Hypothalamus (tissue), 51 donors: ENCODE measurements at places on chromosomes 7 and 10.

GRCh38 chr10:992871-993270 is 4.6 kb downstream of the GTPBP4 start:
- DNase-seq, result no peak

DNA sequence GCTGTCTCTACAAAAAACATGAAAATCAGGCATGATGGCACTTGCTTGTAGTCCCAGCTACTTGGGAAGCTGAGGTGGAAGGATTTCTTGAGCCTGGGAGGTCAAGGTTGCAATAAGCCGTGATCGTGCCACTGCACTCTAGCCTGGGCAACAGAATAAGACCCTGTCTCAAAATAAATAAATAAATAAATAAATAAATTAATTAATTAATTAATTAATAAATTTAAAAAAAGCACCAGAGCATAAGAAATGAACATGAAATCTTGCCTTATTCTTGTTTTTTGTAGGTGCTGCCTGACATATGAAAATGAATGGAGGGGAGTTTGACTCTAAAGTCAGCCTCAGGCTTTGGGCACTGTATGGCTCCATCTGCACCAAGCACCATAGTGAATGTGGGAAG is 69.9 kb downstream of the GATA3 start:
- no peak for DNase-seq

DNA sequence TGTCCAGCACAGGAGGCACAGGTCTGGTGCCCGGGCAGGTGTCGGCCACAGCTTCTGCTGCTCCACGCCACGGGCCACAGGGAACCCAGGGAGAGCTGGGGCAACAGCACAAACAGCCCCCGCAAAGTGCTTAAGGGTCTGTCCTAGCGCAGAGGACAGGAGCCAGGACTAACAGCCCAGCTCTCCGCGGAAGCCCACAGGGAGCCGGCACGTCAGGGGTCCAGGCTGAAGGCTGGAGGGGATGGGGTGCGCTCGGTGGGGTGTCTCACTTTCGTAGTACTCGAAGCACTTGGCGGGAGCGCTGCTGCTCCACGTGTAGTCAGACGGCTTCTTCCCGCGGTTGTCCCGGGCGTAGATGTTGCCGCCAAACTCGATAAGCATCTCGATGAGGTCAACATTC is 24.9 kb downstream of the ASB13 start:
- DNase-seq, result no peak

DNA sequence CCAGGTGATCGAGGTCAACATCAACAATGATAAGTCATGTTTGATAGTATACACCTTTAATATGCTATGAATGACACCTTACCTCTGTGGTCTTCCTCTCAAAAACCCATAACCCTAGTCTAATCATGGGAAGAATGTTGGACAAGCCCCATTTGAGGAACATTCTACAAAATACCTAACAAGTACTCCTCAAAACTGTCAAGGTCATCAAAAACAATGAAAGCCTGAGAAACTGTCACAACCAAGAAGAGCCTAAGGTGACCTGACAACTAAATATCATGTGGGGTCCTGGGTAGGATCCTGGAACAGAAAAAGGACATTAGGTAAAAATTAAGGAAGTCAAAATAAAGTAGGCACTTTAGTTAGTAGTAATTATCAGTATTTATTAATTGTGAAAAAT is 5.9 kb upstream of the NUDCD3 start:
- DNase-seq, result no peak

DNA sequence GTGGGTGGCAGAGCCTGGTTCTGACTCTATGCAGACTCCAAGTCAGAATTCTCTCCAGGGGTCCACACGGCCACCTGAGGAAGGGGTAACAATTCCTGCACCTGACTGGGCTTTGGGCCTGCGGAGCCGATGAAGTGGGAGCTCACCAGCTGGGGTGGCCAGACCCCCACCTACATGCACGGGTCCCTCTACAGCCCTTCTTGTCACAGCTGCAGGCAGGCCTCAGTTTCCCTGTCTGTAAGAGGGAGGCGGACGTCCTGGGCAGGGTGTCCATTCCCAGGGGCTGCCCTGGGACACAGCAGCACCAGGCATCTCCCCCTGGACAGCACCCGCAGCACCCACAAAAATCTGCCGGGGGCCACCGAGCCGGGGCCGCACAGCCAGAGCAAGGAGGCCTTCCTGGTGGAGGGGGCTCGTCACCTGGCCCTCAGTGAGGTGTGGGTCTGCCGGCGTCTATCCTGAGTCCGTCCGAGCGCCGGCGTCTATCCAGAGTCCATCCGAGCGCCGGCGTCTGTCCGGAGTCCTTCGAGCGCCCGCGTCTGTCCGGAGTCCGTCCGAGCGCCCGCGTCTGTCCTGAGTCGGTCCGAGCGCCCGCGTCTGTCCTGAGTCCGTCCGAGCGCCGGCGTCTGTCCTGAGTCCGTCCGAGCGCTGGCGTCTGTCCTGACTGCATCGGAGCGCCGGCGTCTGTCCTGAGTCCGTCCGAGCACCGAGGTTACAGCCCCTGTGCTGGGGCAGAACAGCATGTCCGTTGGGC is 65.1 kb downstream of the PDGFA start:
- no peak for DNase-seq

DNA sequence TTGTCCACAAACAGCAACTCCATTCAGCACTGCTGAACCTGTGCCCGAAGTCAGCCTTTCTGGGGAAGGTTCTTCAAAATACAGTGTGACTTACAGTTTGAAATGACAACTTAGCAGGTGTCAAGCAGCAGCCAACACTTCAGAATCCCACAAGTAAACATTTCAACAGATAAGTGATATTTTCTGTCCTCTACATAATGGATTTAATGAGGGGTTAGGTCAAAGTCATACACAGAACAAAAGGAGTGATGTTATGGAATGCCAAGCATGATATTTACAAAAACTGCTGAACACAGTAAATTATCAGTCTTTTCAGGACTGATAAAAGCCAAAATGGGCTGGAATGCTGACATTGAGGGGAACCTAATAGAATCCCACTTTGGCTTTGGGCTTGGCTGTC is 77.6 kb upstream of the JAZF1 start:
- no peak for DNase-seq

DNA sequence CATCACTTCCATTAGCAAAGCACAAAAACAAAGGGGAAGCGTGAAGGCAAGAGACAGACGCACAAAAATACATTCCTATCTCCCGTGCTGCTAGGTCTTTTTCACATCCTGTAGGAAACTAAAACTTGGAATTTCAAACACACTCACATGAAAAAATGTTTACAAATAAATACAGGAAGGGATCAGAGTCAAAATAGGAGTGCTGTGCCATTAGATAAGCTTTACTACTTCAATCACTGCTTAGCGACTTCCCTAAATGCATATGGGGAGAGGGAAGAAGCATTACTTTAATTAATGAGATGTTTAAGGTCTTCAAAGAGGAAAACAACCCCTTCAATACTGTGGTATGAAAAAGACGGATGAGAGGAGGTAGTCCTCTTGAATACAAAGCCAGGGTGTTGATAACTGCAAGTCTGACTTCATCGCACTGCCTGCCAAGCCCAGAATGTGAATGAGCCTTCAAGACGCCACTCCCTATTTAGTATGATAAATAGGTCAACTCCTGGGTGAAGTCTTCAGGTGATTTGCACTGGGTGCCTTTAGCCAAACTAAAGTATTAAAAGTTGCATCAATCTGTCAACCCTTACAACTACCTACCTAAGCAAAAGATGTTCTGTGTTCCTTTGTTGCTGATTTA is 13.9 kb downstream of the PARD3 start:
- DNase-seq, result no peak

DNA sequence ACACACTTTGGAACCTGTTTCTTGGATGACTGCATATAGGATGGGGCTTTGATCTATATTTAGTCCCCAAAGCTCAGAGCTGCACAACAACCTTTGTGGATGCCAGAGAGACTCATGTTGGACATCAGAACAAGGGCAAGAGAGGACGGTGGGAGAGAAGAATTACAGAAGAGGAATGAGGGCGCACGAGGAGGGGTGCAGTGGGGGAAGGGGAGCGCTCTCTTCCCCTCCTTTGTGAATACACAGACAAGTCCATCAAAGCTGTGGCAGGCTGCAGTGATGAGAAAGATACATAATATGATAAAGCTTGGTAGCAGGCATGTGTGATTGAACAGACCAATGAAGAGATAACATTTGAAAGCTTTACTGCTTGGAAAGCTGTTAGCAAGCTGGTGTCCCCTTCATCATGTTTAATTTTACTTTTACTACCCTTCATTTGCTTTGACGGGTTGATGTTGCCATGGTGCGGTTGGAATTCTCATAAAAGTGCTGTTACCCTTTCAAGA is 857.8 kb downstream of the KCNMA1 start:
- DNase-seq, result no peak

DNA sequence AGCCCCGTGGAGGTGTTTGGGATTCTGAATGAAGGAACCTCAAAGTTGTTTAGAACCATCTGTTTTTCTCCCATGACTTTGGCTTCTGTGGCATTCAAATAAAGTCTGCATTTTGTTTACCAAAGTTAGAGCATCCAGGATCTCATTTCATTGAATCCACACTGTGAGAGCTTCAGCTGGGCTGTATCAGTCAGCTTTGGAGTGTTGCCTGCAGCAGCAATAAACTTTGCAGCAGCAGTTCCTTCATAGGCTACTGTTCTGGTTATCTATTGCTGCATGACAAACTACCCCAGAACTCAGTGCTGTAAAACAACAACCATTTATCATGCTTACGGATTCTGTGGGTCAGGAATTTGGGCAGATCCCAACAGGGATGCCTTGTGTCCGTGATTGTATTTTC is 1575.2 kb upstream of the LRRTM3 start:
- DNase-seq, result no peak

- no peak for DNase-seq
Measured at GRCh38 chr10:98316170-98316569, 48.2 kb upstream of the LOXL4 start.

- no peak for DNase-seq
Measured at GRCh38 chr7:132455378-132455777, 120.9 kb downstream of the PLXNA4 start.

- no peak for DNase-seq
Measured at GRCh38 chr10:94370501-94370900, 7.8 kb upstream of the NOC3L start.

GRCh38 chr7:17709599-17709998 is 230.7 kb downstream of the SNX13 start:
- DNase-seq, result no peak

GRCh38 chr7:50629238-50629901 is 64.2 kb upstream of the DDC start:
- DNase-seq, result no peak

GRCh38 chr10:71323407-71323806 is 4.3 kb downstream of the SLC29A3 start:
- DNase-seq, result no peak

- no peak for DNase-seq
Measured at GRCh38 chr7:34675749-34676374, 17.8 kb downstream of the NPSR1 start.

DNA sequence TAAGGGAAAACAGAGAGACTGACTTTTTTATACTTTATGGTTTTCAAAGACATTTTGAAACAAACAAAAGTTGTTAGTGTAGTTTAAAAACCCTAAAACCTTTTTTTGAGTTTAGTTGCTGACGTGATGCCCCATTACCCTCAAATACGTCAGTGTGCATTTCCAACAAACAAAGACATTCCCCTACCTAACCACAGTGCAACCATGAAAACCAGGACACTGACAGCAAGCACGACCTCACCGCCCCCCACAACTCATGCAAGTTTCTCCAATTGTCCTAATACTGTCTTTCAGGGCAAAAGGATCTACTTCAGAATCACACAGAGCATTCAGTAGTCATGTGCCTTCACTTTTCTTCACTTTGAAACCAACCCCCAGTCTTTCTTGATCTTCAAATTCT is 75.0 kb downstream of the WNT2 start:
- no peak for DNase-seq

- DNase-seq, result no peak
Measured at GRCh38 chr7:30928254-30928872, 16.7 kb downstream of the AQP1 start.

DNA sequence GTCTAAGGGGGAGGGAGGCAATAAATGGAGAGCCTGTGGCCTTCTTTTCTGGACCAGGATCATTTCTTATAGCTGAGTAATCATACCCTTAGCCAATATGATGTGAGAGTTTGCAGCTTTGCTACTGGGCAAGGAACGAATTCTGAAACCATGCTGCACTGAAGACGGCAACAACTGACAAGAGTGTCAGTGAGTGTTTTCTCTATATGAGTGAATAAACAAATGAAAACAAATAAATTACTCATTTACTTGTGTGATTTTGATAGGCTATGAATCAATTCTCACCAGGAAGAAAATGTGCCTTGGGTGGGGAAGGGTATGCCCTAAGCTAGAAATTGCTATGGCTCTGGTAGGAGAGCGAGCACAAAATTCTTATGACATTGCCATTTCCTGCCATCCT is 79.4 kb upstream of the LRRN3 start:
- no peak for DNase-seq

GRCh38 chr10:48792687-48793096 is 108.0 kb downstream of the WDFY4 start:
- no peak for DNase-seq
